Hematopoietic multipotent progenitor cell treated with erythropoietin and hydrocortisone succinate and interleukin-3 and kit ligand, for 6 days (in vitro differentiated cells): ENCODE measurements at places on chromosomes 7 and 10.

- no peak for DNase-seq
Observed at GRCh38 chr10:76401006-76401405, 969.6 kb downstream of the LRMDA start.

DNA sequence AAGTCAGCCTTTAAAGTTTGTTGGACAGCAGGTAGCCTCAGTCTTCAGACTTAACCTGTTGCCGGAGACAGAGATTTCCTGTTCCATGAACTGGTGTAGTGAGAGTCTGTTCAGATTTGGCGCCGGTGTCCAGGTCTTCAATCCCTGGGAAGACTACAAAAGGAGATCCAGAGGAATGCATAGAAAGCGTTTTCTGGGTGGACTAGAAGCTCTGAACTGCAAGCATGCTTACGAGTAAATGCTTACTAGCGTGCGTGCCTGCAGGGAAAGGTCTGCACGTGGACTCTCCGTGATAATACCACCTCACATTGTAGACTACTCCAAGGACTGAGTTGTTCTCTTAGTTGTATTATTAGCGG lies 878 bp downstream of the GLRX3 start:
- peak; percentile 45 for DNase-seq

GRCh38 chr7:35319606-35320005 lies 65.7 kb upstream of the TBX20 start:
- no peak for DNase-seq

GRCh38 chr7:50166997-50167965 lies 74.2 kb upstream of the ZPBP start:
- DNase-seq: peak; percentile 8

GRCh38 chr7:50803359-50804337 lies 21.0 kb upstream of the GRB10 start:
- no peak for DNase-seq

- no peak for DNase-seq
Observed at GRCh38 chr7:34236839-34237492, 331.6 kb downstream of the BMPER start.

GRCh38 chr7:127589896-127590295 lies 1.7 kb downstream of the ARF5 start:
- DNase-seq: no peak

- no peak for DNase-seq
Observed at GRCh38 chr7:46812101-46812675, 769.7 kb downstream of the TNS3 start.

DNA sequence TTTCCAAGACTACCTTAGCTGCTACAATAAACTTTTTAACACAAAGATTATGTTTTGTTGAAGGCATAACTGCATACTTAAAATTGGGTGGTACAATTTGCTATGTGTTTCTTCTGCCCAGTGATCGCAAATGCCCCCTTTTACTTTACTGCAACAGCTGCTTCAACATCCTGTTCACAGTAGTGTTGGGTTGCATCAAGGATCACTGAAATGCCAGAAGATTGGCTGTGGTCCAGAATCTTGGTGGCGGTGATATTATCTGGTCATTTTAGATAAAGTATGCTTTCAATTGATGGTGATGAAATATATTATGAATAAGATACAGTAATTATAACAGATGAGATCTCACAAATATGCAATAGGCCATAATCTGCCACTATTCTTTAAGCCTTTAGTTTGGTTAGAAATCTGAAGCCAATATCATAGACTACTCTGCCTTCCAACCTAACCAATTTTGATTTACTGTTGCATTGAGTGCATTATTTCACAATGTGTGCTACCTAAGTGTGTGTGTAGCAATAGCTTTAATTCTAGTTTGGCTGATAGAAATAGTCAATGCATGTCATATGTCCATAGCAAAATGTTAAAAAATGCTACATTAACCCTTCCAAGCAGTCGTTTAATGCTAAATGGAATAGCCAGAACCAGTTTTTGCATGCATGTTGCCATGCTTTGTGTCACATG lies 29.8 kb upstream of the ING3 start:
- peak; percentile 50 for DNase-seq

GRCh38 chr10:66238343-66238742 lies 687.5 kb upstream of the LRRTM3 start:
- no peak for DNase-seq

DNA sequence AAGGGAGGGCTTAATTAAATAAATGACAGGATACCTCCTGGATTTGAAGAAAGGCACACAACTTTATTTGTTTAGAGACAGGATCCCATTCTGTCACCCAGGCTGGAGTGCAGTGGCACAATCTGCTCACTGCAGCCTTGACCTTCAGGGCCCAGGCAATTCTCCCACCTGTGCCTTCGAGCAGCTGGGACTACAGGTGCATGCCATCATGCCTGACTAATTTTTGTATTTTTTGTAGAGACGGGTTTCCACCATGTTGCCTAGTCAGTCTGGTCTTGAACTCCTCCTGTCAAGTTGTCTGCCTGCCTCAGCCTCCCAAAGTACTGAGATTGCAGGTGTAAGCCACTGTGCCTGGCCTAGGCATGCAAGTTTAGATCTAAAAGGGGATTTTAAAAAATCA lies 272.7 kb upstream of the MBL2 start:
- DNase-seq: no peak

- no peak for DNase-seq
Observed at GRCh38 chr7:45151967-45152366, 5.6 kb upstream of the RAMP3 start.

- no peak for DNase-seq
Observed at GRCh38 chr10:102649797-102650654, 5.7 kb downstream of the TRIM8 start.

DNA sequence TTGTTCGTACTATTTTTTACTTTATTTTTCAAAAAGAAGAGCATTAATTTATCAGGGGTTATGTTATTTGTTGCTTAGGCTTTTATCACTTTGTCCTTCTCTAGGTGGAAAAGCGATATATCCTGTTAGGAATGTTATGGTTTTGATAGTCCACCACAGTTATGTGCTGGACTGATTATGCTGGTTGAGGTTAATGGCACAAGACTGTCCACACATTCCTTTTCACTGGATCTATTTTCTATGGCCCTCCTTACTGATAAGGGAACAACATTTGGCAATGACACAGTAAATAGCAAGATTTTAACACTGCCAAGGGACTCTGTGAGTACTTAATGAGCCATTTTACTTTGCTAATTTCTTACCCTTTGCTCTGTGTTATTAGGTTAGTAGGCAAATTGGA lies 1212.3 kb downstream of the NXPH1 start:
- DNase-seq: no peak

- no peak for DNase-seq
Observed at GRCh38 chr7:29265208-29265923, 70.8 kb downstream of the CHN2 start.

- peak; percentile 12 for DNase-seq
Observed at GRCh38 chr7:37247861-37248260, 200.8 kb downstream of the ELMO1 start.

- DNase-seq: peak; percentile 17
Observed at GRCh38 chr10:130547368-130547767, 411.2 kb downstream of the GLRX3 start.

- DNase-seq: no peak
Observed at GRCh38 chr7:139797607-139798006, 19.8 kb upstream of the HIPK2 start.

- no peak for DNase-seq
Observed at GRCh38 chr10:33712825-33713224, 378.4 kb upstream of the NRP1 start.

DNA sequence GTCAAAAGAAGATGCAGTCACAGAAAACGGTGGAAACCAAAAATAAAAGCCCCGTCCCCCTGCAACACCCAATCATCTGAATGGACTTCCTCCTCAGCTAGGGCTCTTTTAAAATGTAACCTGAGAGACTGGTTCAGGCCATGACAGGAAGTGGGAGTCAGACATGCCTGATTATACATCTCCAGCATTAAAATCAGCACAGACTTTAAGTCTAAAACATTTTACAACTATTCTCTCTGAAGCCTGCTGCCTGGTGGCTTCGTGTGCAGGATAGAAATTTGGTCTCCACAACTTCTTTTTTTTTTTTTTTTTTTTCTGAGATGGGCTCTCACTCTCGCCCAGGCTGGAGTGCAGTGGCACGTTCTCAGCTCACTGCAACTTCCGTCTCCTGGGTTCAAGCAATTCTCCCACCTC lies 30.3 kb downstream of the HACD1 start:
- DNase-seq: peak; percentile 56

GRCh38 chr10:71772832-71773220 lies 494 bp downstream of the VSIR start:
- peak; percentile 43 for DNase-seq

DNA sequence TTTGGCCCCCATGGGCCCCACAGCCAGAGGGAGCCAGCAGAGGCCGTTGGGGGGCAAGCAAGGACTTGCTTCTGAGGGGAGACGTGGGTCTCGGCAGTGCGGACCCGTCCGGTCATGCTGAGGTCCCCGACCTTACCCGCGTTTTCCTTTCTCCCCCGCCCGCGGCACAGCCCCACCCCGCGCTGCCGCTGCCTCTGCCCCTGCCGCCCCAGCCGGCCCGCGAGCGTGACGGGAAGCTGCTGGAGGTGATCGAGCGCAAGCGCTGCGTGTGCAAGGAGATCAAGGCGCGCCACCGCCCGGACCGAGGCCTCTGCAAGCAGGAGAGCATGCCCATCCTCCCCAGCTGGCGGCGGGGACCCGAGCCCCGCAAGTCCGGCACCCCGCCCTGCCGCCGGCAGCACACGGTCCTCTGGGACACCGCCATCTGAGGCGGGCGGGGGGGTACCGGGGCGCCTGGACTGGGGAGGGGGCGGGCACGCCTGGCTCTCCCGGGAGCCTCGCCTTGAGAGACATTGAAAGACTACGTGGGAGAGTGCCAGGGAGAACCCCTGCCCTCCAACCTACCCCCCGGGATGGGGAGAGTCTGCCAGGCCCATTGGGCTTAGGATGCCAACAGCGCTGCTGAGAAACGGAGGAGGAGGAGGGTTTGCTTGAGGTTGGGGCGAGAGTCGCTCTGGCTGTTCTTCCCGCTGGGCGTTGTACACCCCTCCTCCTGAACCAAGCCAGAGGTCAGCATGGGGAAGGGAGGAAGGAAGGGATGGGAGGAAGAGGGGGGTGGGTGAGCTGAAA lies 9.9 kb downstream of the NYAP1 start:
- peak; percentile 75 for DNase-seq

DNA sequence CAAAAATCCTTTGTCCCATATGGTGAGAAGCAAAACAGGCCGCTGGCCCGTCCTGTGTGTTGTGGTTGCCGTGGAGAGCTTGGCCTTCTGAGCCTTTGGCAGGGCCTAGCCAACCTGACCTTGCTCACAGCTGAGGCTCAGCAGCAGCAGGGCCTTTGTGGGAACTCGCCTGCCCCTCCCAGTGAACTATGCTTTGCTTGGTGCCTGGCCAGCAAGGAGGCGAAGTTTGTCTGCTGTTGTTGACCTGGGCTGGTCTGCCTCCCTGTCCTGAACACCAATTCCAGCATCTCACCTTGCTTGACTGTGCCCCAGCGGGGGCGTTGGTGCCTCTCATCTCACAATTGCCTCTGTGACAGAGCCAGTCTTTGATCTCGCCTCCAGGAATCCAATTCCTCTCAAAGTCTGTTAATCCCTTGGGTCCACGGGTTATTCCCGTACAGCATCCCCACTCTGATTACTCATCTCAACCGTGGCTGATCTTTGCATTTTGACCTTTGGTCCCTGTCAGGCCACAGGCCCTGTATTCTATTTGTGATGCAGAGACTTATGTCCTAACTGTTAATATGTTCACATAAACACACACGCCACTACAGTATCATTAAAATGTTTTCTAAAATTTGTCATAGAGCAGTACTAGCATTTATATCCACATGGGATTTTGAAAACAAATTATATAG lies 22.6 kb downstream of the EPDR1 start:
- no peak for DNase-seq

DNA sequence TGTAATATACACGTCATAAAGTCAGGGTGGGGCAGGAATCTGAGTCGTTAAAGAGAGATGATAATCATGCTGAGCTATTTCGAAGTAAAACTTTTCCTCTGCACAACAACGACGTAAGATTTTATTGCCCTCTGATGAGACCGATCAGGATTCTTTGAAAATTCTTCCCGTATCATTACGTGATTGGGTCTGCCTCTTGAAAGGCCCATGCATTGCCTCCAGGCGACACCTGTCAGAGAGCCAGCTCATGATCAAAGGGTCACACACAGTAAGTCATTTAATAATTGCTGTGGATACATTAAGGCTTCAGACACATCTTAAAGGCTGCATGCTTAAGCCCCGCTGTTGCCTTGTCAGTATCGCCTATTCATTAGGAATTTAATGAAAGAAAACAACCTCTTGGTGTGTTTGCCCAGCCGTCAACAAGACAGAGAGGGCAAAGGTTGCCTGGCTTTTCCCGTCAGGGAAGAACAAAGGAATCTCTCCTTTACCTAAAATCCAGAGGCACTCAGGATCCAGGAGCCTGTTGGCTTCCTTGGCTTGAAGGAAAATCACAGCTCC lies 189.0 kb upstream of the SH2B2 start:
- no peak for DNase-seq

GRCh38 chr10:114412907-114413797 lies 8.8 kb upstream of the AFAP1L2 start:
- DNase-seq: no peak

DNA sequence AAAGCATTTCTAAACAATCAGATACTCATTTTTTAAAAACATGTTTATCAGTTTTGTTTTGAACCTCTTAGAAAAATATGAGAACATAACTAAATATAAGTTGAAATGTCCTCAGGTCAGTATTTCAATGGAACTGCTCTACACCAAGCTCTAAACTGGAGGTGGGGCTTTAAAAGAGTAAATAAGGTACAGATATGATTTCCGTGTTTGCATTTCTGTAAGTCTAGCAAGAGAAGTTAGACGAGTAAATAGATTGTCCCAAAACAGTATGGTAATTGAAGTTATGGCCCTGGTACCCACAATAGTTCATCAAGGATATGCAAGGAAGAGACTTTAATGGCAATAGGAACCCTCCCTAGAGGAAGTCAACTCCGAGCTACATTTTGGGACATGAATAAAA lies 115.1 kb upstream of the AKR1E2 start:
- DNase-seq: no peak

DNA sequence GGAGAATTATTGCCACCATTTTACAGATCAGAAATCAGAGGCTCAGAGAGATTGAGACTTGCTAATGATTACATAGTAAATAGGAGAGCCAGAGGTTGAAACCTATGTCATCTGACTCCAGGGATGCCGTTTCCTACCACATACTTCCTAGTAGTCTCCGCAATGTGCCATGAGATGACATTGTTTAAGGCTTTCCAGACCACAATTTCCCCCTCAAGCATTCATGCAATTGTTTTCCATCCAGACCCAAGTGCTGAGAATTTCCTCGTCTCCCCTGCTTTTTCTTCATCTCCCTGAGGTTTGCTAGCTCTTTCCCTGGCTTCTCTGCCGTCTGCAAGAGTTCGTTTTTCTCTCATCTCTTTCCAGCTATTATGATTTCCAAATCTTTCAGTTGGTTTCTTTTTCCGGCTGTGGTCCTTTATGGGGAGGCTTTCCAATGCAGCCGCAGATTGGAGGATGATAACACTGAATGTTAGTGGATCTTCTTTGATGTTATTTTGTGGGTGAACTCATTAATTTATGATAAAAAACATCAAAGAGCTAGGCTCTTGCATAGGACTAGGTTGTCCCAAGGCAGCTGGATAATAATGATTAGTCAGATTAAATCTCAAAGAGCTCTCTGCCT lies 6.9 kb upstream of the GOLGA7B start:
- DNase-seq: peak; percentile 15
